ENCODE measurements at places on chromosomes 5 and 9.

- DNase-seq: no peak
These were observed 222.9 kb upstream of the ANKRD55 start for GRCh38 chr5:56456002-56456401.

DNA sequence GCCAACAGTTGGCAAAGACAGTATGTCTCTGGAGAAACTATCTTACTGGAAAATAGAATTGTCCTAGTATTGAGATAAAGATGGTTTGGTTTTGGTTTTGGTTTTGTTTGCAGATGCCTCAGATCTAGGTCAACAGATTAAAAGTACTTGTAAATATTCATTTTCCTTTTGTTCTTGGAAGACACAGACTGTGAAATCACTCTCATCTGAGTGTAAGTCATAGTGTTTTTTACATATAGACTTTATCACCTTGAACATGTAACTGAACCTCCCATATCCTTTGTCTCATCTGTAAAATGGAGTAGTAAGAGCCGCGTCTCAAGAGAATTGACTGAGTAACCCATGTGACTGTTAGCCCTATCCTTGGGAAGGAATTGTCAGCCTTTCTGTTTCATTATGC is 34.3 kb downstream of the MAP3K1 start:
- no peak for DNase-seq

GRCh38 chr5:28543473-28544098 is 1505.2 kb upstream of the CDH9 start:
- DNase-seq: no peak

- no peak for DNase-seq
These were observed 31.7 kb upstream of the ZBTB43 start for GRCh38 chr9:126773004-126773607.

- DNase-seq: no peak
These were observed 115.2 kb downstream of the GNAQ start for GRCh38 chr9:77916410-77916819.

DNA sequence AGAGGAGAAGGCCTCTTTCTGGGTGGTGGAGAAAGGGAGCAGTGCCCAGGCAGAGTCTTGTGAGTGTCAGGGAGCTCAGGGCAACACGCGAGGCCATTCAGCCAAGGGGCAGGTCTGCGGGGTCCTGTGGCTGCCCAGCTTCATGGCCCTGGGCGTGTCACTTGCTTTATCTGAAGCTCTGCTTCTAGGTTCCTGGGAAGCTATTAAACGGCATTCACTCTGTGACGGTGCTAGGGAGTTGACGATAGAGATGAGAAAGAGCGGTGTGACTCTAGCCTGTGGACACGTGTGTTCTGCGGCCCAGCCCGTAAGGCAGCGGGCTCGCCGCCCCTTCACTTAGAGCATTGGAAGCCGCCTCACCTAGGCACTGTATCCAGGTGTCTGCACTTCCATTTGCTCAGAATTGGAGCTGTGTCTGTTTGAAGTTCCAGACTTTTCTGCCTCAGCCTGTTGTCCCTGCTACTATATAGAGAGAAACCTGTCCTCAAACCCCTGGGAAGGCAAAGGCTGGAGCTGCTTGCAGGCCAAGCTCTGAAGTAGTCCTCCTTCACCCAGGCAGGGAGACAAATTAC is 88.3 kb downstream of the PHF2 start:
- no peak for DNase-seq

DNA sequence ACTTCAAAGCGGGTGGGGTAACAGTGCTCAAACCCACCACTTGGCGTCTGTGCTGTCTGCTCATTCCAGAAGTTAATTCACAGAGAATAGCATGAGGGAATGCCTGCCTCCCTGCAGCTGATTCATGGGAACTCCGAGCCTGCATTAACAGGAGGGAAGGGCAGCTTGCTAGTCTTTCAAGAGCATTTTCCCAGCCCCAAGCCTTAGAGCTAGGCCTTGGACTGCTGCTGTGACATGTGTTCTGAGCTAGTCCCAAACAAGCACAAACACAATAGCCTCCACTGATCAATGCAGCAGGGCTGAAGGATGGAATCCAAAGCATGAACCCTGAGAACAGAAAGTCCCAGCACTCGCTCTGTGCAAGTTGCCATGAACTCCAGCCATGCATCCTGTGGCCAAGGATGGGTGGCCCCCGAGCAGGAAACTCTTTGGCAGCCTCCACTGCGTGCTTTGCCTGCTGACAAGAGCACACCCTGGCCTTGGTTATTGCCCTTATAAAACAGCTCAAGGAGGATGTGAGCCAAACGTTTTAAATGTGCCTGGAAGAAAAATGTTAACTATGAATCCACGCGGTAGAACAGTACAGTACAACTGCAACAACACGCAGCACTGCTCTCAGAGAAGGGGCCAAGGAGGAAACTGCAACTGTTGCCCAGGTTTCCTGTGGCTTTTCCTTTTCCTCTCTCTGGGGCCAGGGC is 653.1 kb upstream of the KLF4 start:
- DNase-seq: no peak

DNA sequence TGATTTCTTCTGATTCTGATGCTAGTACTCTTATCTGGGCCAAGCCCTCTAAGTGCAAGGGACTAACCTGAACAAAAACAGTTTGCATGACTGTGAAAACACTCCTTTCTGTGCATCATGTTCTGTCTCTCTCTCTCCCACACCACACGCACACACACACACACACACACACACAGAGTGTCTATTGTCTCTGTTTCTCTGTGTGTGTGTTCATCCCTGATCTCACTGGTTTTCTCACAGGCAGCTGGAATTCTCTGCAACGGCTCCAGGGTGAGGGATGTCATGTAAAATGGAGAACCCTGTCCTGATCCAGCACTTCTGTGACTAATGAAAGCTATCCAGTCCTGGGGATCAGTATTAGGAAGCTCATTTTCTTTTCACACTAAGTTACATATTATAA is 453.1 kb upstream of the RGMB start:
- DNase-seq: no peak

DNA sequence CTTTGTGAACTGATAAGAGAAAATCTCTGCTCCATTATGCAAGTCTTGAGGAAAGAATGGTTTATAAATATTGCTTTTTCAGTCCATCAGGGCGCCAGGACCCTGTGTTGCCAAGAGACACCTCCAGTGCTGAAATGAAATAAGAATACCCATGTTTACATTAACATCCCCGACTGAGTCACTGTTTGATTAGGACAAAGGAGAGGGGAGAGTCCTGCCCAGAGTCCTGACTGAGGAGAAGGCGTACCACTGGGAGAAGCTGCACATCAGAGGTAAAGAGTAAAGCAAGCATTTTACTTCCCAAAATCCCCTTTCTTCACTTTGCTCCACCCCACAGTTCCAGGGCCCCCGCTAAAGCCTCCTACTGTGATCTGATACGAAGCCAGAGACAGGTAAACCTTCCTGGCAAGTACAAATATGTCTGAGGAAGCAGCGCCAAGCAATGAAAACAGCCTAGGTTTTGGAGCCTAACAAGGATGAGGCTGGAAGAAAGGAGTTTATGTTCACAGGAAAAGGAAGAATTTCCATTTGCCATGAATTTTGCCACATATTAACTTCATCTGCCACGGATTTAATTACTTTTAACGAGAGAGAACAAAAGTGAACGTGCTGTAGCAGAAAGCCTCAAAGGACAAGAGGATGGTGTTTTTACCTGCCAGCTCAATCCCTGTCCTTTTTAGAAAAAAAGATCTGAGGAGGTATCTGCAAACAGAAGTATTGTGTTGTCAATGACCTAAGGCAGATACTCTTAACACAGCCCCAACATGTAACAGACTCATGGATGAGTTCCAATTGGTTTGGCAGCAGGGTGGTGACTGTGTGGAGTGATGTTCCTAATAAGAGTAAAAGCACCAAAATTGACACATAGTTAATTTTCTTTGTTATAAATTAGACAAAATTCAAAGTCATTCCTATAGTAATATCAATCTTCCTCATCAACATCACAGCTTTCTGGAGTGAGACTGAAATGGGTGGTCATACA is 209.4 kb upstream of the TLE4 start:
- DNase-seq: no peak

- peak; percentile 43 for DNase-seq
These were observed 21.1 kb downstream of the PPP1R2B start for GRCh38 chr5:156871212-156871611.

- DNase-seq: peak; percentile 39
These were observed 8.1 kb downstream of the RPS6 start for GRCh38 chr9:19371942-19372341.

DNA sequence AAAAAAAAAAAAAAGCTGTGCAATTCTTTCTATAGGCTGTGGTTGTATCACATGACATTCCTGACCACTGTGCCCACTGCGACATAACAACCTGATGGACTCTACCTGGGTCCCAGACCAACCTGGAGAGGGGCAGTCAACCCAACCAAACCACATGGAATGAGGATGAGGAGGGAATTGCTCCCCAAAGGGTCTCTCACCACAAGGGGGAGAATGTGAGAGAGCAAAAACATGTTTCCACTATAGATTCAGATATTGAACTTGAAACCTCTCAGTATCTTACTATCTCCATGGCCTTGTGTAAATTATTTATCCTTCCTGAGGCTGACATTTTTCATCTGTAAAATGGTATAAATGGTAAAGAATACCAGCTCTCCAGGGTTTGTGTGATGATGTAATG is 66.9 kb upstream of the SV2C start:
- no peak for DNase-seq

DNA sequence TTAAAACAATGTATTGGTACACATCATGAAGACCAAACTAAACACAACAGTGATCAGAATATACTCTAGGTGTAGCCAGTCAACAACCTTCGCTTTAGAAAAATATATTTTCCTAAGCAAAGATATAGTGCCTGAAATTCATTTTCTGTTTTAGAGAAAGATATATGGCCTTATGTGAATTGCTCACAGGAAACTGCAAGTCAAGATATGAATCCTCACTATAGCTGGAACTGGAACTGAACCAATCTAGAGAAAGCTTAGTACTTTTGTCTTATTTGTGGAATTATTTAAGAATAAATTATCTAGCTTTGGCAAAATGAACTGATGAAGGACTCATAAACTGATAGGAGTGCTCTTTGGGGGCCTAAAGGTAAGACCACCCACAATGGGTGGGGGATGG is 27.3 kb downstream of the GZMK start:
- no peak for DNase-seq

DNA sequence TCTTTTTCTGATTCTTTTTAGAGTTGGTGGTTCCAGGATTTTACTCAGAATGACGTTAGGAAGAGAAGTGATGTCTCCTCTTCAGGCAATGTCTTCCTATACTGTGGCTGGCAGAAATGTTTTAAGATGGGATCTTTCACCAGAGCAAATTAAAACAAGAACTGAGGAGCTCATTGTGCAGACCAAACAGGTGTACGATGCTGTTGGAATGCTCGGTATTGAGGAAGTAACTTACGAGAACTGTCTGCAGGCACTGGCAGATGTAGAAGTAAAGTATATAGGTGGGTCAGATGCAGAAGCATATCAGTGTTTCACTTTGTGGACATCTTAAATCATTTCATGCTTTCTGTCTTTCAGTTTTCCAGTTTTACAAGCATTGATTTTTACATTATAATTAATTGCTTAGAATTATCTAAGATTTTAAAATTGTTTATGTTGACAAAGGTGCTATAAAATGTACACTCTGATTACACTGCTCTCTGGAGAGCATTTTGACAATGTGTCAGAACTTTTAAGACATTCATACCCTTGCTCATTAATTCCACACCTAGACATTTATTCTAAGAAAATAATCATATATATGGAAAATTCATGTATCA is 36.6 kb downstream of the NLN start:
- DNase-seq: no peak

DNA sequence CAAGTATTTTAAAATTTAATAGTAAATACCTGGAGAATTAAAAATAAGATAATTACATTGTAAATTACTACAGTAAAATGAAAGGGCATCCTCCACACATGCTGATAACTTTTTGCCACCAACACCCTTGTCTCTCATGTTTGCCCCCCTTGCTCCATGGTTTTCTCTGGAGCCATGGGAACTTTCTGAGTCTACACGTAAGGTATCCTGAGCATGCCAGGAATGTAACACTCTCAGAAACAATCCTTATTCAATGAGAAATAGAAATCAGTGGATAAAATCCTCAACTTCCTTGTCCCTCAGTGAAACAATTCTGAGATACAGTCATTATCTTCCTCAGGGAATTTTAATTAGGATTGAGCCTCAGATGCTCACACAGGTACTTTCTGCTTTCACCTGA is 108.9 kb downstream of the IZUMO3 start:
- no peak for DNase-seq

DNA sequence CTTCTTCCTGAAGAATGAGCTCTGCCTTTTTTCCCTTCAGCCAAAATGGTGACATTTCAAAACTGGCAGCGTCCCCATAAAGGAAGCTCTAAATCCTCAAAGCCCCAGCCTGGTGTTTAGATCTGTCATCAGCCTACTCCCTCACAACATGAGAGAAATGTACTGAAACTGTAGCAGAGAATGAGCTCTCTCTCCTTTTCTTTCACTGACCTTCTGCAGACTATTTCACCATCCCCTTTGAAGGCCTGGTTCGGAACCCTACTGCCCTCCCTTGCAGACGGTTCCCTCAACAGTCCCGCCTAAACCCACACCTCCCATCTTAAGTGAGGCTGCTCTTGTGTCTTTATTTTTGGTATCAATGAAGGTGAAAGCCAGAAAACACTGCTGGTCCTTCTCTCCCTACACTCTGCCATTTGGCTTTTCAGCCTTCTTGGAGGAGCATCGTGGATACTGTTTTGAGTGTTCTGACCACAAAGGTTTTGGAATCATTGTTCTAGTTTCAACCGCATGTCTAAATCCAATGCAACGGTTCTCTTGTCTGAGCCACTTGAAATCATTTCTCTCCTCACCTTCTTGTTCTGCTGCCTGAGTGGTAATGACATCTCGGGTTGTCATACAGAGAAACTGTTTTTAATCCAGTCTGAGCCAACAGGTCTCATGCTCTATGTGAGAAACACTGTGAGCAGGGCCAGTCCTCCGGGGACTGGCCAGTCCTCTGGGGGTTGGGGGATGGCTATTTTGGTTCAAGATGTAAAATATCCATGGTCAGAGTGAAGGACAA is 39.0 kb downstream of the ITK start:
- DNase-seq: no peak

- no peak for DNase-seq
These were observed 17.3 kb downstream of the SIL1 start for GRCh38 chr5:139180850-139181249.

DNA sequence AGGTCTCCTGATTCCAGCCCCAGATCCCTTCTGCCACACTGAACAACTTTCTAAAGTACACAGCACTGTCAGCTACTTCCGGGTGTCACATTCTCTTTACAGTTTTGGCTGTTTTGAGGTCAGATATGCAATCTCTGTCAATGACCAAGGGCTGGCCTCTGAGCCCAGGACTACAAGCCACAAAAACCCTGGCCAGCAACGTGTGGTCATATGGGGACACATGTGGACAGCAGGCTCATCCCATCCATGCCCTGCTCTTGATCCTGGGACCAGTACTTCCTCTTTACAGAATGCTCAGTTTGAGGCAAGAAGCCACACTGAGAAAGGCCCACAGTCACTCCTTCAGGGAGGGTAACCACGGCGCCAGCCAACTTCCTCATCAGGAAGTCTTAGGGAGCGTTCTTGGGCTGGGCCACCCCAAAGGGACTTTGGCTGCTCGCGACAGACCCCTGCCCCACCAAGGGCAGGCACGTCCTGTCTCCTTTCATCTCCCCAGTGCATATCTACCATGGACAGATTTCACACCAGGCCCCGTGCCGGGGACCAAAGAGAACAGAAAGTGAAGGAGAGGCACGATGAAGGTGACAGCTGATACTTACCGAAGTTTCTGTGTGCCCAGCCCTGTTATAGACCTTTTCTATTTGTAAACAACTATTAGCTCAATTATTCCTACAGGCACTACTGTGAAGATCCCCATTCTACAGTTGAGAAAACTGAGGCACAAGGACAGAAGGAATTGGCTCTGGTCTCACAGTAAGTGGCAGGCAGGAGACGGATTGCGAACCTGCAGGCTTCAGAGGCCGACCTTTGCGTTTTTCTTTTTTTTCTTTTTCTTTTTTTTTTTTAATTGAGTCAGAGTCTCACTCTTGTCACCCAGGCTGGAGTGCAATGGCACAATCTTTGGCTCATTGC is 37.3 kb downstream of the STK10 start:
- DNase-seq: no peak
